Activated CD8-positive, alpha-beta memory T cell treated with anti-CD3 and anti-CD28 coated beads, Interleukin-2, amount 10 ng/mL, durations not matched to agents 7 days and 5 days (primary cell): ENCODE measurements at places on chromosomes 3 and 15.

DNA sequence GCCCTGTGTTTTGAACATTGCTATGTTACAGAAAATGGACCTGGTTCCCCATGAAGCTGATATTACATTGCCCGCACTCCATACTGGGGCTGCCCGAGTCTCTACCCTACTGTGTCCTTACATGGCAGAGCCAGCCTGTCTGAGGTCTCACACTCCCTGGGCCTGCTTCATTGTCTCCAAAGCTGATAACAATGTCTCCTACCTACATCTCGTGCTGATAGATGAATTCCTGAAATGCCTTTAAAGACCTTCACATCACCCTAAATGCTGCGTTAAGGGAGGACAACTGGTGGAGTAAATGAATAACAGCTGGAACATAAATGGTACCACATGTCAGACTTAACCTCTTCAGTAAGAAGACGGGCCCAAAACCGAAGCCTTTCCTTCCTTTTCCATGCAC is 62.9 kb upstream of the PTX3 start:
- DNase-seq, result no peak

DNA sequence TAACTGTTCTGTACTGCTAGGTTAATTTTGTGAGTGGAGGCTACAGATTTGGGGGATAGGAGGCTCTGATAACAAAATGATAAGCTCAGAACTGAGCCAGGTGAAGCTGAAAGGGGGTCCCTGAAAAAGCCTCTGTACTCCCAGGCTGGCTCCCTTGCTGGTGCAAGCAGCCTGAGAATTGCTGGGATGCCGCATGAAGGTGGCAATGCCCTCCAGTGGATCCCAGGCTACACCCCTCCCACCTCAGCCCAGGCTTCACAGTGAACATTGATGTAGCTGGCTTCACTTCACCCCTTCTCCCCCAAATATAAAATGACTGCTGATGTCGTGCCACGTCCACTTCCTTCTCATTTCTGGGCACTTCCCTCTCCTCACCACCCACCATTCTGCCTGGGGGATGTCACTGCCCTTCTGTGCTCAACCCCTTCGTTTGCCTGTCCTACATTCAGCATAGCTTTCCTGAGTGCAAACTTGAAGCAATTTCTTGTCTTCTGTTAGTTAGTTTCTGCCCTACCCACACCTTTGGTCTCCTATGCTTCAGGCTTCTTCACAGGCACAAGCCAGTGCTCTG is 9.7 kb upstream of the ARHGEF26 start:
- DNase-seq, result no peak

- no peak for DNase-seq
Measured at GRCh38 chr3:185279587-185280138, 25.8 kb upstream of the EHHADH start.

DNA sequence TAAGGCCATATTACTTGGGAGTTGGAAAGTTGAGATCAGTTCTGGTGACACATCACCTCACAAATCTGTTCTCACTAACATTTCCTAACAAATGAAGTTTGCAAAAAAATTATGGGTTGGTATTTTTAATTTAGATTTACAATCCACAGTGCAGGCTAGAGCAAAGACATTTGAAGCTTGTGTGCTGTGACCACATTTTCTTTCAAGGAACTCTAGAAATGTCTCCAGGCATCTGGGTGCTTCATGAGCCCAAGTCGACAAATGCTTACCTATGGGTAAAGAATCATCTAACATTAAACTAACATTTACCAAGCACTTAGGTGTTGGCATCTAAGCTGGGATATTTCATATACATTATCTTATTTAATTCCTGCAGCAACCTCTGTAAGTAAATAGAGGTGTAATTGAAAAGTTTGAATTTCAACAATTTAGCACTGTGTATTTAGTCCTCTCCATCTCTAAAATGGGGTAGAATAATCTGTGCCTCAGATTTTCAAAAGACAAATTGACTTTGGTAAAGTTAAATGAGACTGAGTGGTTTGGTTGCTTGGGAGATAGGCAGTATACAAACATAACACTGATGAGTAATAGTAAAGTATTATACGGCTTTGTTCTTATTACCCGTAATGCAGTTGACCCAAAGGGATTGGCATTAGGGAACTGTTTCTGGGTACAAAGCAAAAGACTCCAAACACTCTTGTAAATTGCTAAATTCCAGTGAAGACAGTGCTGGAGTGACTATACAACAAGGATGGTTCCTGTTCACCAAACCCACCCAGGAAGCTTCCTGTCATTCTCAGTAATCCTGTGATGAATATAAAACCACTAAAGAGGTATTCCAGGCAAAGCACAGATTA is 162.5 kb downstream of the TPRG1 start:
- no peak for DNase-seq
